MM.1S (cell line): ENCODE measurements at places on chromosomes 12 and 14.

DNA sequence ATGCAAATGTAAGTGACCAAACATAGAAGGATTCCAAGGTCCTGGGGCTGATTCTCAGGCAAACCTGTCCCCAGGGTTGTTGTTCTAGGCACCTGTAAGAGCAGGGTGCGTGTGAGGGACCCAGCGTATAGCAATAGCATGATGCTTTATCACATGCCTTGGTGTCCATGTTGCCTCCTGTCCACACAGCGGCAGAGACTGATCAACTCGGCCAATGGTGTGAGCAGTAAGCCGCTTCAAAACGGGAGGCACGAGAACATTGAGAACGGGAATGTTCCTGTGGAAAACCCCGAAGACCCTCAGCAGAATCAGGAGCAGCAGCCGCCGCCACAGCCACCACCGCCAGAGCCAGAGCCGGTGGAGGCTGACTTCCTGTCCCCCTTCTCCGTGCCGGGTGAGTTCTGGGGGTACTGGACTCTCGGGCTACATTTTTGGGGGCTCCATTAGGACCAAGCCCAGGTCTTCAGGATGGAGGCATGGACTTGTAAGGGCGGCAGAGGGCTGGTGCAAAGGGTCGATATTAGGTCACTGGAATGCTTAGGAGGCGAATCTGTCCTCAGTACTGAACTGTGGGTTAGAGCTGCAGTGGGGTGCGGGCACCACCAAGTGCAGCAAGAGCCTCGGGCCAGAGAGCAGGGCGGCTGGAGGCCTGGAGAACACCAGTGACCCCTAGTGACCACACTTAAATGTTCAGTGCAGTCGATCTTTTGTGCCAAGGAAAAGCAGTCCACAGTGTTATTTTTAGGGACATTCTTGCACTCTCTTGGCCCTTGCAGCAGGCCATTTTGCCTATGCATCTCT lies 57.2 kb upstream of the RIN3 start:
- DNase-seq = peak; percentile 41

DNA sequence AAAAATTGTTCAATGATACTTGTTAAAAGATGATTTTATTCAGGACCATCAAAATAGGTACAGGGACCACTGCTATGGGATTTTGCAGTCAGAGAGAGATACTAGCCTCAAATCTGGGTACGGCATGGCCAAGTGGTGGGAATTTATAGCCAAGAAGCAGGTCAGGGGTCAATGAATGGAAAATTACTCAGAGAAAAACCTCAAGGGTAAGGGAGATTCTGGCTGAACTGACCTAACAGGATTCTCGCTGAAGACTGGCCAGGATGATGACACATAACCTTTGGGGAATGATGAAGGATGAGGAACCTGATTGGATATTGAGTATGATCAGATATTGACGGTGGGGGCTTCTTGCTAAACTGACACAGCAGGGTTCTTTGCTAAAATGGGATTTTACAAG lies 32.7 kb downstream of the DEPDC4 start:
- DNase-seq = no peak

DNA sequence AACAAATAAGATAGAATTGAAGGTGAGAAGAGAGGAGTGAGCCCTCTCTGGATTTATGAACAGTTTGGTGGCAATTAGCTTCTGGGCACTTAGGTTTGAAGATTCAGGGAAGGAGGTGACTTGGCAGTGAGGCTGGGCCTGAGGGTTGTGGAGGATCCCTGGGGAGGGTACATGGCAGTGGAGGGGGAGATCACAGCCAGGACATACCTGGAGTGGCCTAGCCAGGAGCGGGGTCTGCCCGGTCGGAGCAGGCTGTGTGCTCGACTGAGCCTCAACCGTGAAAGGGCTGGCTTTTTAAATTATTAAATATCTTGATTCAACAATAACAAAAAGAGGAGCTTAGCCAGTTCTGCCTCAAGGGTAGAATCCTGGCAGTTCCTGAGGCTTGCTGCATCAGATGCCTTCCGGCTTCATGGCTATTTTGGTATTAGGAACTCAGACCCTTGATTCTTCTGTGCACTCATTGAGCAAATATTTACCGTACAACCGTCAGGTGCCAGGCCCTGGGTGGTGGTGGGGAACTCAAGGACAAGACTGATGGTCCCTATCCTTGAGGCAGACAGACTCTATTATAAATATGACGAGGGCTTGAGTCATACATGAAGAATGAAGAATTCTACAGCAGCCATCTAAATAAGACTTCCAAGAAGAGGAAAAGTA lies 73.4 kb downstream of the SPTB start:
- DNase-seq = no peak

- no peak for DNase-seq
Observed at GRCh38 chr14:80095623-80096022, 115.7 kb downstream of the DIO2 start.

GRCh38 chr12:22971247-22971646 lies 346.3 kb downstream of the ETNK1 start:
- DNase-seq = no peak

GRCh38 chr12:71872972-71873371 lies 33.4 kb downstream of the TBC1D15 start:
- DNase-seq = no peak

DNA sequence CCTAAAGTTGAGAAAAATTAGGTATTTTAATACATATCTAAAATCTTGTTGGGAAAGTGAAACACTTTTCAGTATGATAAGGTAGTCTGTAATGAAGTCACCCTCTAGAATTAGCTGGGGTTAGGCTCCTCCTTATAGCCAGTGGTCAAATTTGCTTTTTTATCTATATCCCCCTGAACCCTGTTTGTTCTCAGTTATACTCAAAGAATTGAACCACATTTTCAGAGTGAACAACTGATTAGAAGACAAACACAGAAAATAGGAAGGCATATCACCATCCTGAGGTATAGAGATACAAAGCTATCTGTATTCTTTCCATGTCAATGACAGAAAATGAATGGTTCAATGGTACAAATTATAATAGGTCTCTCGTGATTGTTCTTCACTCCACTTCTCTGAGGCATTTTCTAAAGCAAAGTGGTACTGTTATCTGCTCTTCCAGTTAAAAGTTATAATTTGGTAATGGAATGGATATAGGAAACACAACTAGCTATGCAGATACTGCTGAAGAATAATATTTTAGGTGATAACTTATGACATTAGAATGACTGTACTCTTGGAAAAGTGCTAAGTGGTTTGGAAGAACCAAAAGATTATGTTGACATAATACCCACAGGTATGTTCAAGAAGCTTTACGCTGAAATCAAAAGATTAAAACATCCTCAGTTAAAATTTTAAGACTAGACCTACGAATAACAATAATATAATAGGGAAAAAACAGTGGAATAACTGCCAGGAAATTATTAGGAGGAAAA lies 27.6 kb downstream of the WASHC3 start:
- DNase-seq = no peak

DNA sequence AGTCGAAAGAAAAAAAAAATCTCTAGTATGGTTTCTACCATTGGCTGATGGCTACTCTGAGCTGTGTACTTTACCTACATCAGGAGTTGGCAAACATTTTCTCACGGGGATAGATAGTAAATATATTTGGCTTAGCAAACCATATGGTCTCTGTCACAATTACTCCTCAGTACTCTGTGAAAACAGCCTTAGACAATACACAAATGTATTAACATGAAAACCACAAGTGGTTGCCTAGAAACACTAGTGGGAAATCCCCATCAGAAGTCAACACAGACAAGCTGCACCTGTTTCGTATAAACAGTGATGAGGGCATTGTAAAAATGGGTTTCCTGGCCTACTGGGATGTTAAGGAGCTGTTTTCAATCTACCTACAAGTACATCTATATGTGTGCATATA lies 84.6 kb upstream of the NAV3 start:
- peak; percentile 96 for DNase-seq

- DNase-seq = no peak
Observed at GRCh38 chr14:55535516-55536203, 44.3 kb upstream of the KTN1 start.

- DNase-seq = no peak
Observed at GRCh38 chr12:115223991-115224390, 540.0 kb upstream of the TBX3 start.

DNA sequence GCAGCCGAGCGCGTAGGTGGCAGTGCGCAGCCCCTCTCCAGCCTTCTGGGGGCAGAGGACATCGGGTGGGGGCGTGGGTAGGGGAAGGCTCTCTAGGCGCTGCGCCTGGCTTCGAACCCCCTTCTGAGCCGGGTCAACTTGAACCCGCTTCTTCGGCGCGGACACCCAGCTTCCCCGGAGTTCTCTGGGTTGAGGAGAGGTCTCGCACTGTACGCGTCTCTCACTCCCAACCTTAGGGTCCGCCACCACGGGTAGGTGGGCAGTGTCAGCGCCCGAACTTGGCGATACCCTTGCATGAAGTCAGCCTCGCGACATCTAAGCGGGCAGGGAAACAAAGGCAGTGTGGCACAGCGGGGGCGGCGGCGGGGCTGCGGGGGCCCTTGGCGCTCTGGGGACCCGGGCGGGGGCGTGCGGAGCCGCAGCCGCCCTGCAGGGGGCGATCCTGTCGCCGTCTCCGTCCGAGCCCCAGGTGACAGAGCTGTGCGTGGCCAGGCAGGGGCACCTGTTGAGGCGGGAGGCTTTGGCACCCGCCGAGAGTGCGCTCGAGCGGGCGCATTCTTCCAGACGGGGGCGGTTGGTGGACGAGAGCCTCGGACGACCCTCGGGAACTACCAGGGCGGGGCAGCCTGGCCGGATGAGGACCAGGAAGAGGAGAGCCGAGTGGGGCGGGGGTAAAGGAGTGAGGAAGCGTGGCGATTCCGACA lies 1.1 kb downstream of the GALNT16 start:
- peak; percentile 25 for DNase-seq

DNA sequence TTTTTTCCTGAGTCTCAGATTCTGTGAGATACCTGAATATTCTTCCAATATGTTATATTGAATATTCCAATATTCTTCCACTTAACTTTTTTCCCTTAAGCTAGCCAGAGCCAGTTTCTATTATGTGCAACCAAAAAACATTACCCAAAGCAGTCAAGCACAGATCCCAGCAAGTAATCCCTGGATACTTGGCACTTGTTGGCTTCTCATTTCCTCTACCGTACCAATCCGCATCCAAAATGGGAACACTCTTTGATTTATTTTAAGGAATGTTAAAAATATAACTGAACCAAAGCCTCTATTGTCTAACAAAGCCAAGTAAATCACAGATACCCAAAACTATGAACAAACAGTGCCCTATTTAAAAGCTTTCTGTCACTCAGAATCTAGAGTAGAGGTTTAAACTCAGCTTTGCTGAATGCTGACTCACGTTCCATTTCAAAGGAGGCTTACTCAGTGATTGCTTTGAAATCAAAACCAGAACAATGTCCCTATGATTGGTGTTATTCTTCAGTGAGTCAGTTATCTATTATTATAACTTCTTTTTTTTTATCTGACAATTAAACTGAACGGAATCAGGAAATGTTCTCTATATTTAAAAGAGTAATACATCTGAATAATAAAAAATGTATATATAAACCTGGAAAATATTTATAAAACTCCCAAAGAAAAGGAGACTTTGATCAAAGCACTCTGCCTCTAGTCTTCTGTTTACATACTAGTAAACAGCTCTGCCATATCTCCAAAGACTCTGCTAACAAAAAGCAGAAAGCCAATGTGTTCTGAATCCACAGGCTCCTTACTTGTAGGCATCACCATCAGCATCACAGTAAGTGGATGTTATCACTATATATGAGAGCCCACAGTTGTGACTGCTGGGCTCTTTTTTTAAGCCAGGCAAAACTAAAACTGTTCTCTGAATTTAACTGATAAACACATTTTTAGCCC lies 360.8 kb downstream of the CCDC91 start:
- no peak for DNase-seq

DNA sequence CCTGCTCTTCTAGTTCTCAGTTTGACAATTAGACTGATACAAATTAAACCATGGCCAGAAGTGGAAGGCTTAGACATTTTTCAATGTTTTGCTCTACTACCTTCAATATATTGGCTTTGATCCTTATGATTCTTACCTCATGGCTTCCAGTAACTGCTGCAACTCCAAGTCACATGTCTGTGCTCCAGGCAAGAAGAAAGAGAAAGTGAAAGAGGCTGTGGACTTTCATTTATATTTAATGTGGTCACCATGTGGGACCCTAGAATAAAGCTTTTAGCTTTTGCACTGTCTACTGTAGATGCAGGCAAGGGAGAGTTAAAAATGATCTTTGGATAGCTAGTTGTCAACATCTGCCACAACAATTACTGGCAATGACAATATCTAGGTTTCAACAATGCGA lies 214.3 kb upstream of the PDE3A start:
- peak; percentile 15 for DNase-seq

GRCh38 chr12:103728323-103728722 lies 112.7 kb downstream of the NT5DC3 start:
- DNase-seq = no peak

GRCh38 chr14:46691819-46692218 lies 40.2 kb upstream of the RPL10L start:
- no peak for DNase-seq
